ENCODE measurements at places on chromosomes 13 and 19. TPM values are rescaled to one million over a fixed set of nuclear protein-coding genes. Genes with fewer than 3 reads are reported as not detected.
A peak's percentile ranks its signal among the peaks of the same experiment; 100 is the strongest.

DNA sequence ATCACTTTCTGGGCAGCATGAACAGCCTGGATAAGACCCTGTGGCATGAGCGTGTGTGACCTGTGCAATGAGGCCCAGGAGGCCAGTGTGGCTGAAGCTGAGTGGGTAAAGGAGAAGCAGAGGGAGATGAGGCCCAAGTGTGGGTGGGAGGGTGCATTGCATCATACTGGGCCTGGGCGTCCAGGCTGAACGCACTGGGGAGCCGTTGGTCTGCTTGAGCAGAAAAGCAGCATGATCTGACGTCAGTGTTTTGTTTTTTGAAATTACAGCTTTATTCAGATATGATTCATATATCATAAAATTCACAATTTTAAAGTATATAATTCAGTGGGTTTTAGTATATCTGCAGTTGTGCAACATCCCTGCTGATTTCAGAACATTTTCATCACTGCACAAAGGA, 409.7 kb downstream of the HS6ST3 start:
- H3K4me1 ChIP-seq: no peaks in the 10 kb centered on the region
- no peaks in the 10 kb centered on the region for H3K36me3 ChIP-seq
- no peak overlapping the region for H3K4me3 ChIP-seq
- no peaks in the 10 kb centered on the region for H3K27me3 ChIP-seq
- DNase-seq: no peak
- no peak overlapping the region for H3K27ac ChIP-seq

DNA sequence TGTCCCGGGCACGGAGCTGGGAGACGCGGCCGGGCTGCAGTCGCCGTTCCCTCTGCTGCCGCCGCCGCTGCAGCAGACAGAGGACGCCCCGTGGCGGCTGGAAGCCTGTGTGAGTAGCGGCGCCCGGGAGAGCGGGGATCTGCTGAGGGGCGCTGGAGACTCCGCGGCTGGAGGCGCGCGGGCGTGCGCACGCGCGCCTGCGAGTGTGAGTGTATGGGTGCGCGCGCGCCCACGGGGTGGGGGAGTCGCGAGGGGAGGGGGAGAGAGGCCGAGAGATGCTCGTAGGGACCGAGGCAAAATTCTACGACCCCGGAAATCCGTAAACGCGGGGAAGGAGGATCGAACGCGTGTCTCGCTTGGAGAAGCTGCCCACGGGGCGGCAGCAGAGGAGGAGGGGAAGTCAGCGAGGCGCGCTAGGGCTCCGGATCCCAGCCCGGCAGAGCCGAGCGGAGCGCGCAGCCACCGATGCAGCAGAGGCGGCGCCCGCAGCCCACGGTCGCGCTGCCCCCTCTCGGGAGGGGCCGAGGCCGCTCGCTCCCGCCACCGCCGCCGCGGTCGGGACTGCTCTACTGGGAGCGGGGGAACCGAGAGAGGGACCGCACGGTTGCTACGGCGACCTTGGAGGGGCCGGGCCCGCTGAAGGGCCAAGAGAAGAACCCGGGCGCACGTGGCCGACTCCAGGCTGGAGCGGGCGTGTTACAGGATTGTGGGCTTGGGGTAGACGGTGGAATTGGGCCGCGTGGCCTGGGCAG, at the start of gene ENOX1:
ENOX1 (minus strand) TSS at position 207 of the 752 bp plus-strand sequence.
- peak within 1 kb of the TSS; percentile 19 for H3K27ac ChIP-seq
- H3K36me3 ChIP-seq: no peaks in the 10 kb centered on the region
- H3K4me1 ChIP-seq: no peaks in the 10 kb centered on the region
- peak; percentile 90 for DNase-seq
- peak within 1 kb of the TSS; percentile 51 for H3K4me3 ChIP-seq
- H3K27me3 ChIP-seq: no peaks in the 10 kb centered on the region

- no peaks in the 10 kb centered on the region for H3K27me3 ChIP-seq
- no peak overlapping the region for H3K27ac ChIP-seq
- no peaks in the 10 kb centered on the region for H3K36me3 ChIP-seq
- H3K4me3 ChIP-seq: no peak overlapping the region
- DNase-seq: no peak
Measured at GRCh38 chr13:102707467-102707866, 12.6 kb upstream of the METTL21C start.

DNA sequence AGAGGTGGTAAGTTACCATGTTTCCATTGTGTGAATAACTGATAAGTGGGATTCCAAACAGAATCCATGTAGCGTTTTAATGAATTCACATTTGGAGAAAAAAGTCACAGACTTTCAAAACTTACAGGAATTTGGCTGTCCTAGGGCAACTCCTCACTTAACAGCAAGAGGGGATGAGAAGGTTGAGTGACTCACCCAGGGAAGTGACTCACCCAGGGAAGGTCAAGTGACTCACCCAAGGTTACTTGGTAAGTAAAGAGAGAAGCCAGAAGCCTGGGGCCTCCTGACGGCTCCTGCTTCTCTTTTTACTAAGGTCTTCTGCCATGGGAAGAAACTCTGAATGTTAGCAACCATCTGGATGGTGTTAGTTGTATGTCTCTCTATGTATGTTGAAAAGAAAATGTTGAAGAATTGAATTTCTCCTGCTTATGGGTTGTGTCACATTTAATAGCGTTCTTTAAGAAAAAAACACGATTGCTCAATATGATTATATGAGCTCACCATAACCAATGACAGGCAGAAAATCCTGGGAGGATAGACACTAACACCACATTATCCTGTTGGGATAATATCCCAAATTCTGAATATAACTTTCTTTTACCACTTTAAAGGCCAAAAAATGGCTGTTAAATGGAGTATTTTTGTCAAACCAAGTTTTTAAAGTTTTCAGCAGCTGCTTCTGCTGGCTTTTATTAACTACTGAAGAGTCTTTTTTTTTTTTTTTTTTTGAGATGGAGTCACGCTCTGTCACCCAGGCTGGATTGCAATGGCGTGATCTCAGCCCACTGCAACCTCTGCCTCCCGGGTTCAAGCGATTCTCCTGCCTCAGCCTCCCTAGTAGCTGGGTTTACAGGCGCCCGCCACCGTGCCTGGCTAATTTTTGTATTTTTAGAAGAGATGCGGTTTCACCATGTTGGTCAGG, 195.6 kb downstream of the GGACT start:
- no peak overlapping the region for H3K4me3 ChIP-seq
- DNase-seq: no peak
- H3K27ac ChIP-seq: peak overlapping the region; percentile 34
- H3K27me3 ChIP-seq: no peaks in the 10 kb centered on the region
- H3K36me3 ChIP-seq: no peaks in the 10 kb centered on the region

DNA sequence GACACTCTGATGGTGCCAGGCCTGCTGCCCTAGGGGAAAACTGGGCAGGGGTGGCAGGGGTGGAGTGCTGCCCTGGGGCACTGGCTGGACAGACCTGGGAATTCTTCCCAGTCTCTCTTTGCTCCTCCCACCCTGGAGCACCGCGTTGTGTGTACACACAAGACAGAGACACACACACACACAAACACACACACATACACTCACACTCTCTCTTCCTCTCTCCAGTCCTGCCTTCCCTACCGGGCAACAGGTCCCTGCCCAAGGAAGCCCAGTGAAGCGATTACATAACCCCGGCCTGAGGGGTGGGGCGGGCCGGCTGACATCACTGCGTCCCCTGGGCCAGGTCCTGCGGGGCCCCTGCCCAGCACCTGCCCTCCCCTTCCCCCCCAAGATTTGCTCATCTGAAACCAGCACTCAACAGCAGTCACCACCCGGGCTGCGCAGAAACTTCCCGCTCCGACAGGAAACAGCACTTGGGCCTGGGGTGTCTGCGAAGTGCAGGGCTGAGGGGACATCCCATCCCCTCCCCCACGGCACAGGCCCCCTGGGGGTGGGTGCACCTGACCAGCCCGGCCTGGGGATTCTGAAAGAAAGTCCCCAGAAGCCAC, 1.2 kb downstream of the MKNK2 start:
- H3K4me3 ChIP-seq: peak overlapping the region; percentile 66
- peak; percentile 95 for DNase-seq
- H3K27ac ChIP-seq: peak overlapping the region; percentile 98
- no peaks in the 10 kb centered on the region for H3K27me3 ChIP-seq
- H3K4me1 ChIP-seq: peaks cover 33% of the 10 kb centered on the region

DNA sequence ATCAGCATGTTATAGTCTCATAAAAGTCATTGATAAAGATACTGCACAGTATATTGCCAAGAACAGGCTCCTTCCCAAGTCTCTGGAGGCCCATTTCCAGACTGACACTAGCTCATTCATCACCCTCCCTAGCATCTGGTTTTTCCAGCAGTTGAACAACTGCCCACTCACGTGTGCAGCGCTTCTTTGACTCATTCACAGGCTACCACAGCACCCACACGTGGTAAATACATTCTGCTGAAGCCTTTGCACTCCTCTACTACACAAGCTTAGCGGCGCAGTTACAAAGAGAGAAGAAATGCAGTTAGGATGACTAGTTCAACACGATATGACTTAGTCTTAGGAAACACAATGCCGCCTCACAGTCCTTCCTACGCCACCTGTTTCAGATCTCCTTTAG, 87.7 kb downstream of the DOCK9 start:
- H3K27me3 ChIP-seq: no peaks in the 10 kb centered on the region
- H3K4me3 ChIP-seq: no peak overlapping the region
- H3K36me3 ChIP-seq: peaks cover 3% of the 10 kb centered on the region
- H3K4me1 ChIP-seq: no peaks in the 10 kb centered on the region
- no peak overlapping the region for H3K27ac ChIP-seq

GRCh38 chr13:87999788-88000187, 328.6 kb downstream of the SLITRK5 start:
- no peaks in the 10 kb centered on the region for H3K27me3 ChIP-seq
- no peaks in the 10 kb centered on the region for H3K36me3 ChIP-seq
- no peak overlapping the region for H3K27ac ChIP-seq
- no peak for DNase-seq
- no peak overlapping the region for H3K4me3 ChIP-seq

GRCh38 chr13:40478775-40479174, 187.7 kb downstream of the FOXO1 start:
- no peaks in the 10 kb centered on the region for H3K27me3 ChIP-seq
- no peak for DNase-seq
- no peak overlapping the region for H3K4me3 ChIP-seq

- no peaks in the 10 kb centered on the region for H3K4me1 ChIP-seq
- no peak overlapping the region for H3K4me3 ChIP-seq
- no peaks in the 10 kb centered on the region for H3K27me3 ChIP-seq
Measured at GRCh38 chr13:42492372-42492920, 81.5 kb upstream of the TNFSF11 start.

GRCh38 chr19:27745978-27746542, 1466.9 kb downstream of the UQCRFS1 start:
- H3K27ac ChIP-seq: no peak overlapping the region
- H3K4me3 ChIP-seq: no peak overlapping the region
- H3K36me3 ChIP-seq: no peaks in the 10 kb centered on the region
- no peaks in the 10 kb centered on the region for H3K4me1 ChIP-seq
- no peaks in the 10 kb centered on the region for H3K27me3 ChIP-seq
- no peak for DNase-seq

DNA sequence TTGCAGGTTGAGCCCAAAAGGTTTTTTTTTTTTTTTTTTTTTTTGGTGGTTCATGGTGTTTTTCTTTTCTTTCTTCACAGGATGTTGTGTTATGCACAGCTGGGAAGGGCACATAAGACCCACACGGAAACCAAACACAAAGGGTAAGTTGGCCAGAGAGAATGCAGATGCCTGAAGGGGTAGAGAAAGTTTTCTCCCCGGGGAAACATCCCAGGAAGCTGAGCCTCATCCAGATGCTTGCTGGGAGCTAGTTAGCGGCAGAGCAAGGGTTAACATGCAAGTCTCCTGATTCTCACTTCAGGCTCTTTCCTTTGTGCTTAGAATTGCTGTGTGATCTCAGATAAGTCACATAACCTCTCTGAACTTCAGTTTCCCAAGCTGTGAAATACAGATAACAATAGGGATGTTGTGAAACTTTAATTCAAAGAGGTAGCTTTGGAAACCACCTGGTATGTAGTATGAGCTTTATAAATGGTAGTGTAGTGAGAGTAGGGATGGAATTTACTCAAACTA, 3.1 kb downstream of the ADGRE1 start:
- H3K27me3 ChIP-seq: no peaks in the 10 kb centered on the region
- no peaks in the 10 kb centered on the region for H3K4me1 ChIP-seq
- H3K4me3 ChIP-seq: no peak overlapping the region
- H3K27ac ChIP-seq: no peak overlapping the region
- no peaks in the 10 kb centered on the region for H3K36me3 ChIP-seq

DNA sequence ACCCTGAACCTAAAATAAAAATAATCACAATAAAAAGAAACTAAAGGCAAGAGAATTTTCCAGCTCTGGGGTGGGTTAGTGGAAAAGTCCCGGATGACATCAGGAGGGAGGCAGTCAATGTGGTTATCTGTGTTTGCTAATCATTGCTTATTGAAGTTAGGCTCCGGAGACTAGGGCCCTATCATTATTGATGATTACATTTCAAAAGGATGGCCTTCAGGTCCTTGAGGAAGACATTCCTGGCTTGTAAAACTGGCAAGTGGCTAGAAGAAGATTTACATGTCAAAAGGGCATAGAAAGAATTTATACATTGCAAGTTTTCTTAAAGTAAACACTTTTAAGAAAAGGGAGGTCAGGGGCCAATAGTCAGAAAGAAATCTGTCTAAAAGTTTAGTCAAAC, 123.4 kb downstream of the POSTN start:
- no peaks in the 10 kb centered on the region for H3K36me3 ChIP-seq
- no peaks in the 10 kb centered on the region for H3K4me1 ChIP-seq
- no peaks in the 10 kb centered on the region for H3K27me3 ChIP-seq
- no peak overlapping the region for H3K4me3 ChIP-seq

DNA sequence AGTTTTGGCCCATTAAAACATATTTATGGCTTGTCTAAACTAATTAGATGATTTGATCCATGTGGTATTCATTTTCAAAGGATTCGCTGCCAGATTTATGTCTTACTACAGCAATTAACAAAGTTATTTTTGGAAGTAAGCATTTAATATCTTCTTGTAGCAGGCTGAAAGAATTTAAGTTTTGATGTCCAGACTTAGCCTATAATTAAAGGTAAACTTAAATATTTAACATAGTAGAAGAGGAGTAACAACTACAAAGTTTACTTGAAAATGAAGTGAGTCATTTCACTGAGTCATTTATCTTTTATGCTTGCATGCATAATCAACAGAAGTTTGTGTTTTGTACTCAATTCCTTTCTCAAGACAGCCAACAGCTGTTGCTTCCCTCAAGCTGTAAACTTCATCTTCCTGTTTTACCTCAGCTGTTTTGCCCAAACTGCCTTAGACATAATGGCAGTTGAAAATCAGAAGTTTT, 58.1 kb downstream of the EDNRB start:
- no peak overlapping the region for H3K4me3 ChIP-seq
- H3K4me1 ChIP-seq: peaks cover 4% of the 10 kb centered on the region

DNA sequence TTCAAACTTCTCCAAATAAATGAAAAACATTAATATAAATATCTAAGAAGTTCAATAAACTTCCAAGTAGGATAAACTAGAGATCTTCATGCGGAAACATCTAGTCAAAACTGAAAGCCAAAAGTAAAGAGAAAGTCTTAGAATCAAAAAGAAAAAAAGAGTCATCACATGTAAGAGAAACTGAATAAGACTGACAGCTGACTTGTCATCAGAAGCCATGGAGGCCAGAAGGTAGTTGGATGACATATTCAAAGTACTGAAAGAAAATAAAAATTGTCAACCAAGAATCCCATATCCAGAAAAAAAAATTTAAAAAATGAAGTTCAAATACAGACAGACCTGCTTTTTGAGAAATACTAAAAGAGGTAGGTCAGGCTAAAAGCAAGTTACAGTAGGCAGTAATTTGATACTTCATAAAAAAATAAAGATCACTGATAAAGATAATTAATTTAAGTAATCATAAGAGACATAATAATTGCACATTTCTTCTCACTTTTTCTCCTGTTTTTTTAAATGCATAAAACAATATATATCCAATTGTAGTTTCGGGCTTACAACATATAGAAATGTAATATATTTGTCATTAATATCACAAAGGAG, 327.6 kb upstream of the PCDH9 start:
- H3K27ac ChIP-seq: no peak overlapping the region
- H3K36me3 ChIP-seq: no peaks in the 10 kb centered on the region
- H3K27me3 ChIP-seq: no peaks in the 10 kb centered on the region
- H3K4me3 ChIP-seq: no peak overlapping the region

The CGB1 gene
- polyA plus RNA-seq: not detected

The ZNF136 gene
- polyA plus RNA-seq: 4.6 TPM

The RGS9BP gene
- 0.39 TPM for polyA plus RNA-seq

The NDUFB7 gene
- polyA plus RNA-seq: 894 TPM

The DMPK gene
- polyA plus RNA-seq: 31.3 TPM

Measured in kidney (tissue), 22 donors.